ENCODE measurements at places on chromosomes 4 and X.

GRCh38 chr4:87650938-87651337, 858 bp downstream of the DMP1 start:
- no peaks in the 10 kb centered on the region for H3K27me3 ChIP-seq
- H3K4me3 ChIP-seq, result no peak overlapping the region
- DNase-seq, result no peak
- H3K4me1 ChIP-seq, result no peaks in the 10 kb centered on the region
- H3K27ac ChIP-seq, result no peak overlapping the region
- H3K36me3 ChIP-seq, result no peaks in the 10 kb centered on the region

DNA sequence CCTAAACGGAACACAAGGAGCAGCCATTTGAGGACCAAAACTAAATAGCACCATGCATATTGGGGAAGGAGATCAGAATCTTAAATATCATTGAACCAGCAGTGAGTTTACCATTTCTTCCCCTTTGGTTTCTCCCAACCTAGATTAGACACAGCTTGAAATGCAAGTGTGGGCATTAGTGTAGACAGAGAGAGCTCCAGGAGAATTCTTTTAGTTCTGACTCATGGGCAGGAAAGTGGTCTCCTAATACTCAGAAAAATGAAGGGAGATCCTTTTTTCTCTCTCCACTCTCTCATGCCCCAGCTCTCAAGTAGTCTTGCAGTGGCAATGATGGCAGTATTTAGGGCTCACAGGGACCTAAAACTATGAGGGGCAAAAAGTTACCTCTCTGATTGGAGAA, 567.9 kb downstream of the INPP4B start:
- H3K27me3 ChIP-seq, result no peaks in the 10 kb centered on the region
- H3K4me3 ChIP-seq, result no peak overlapping the region

DNA sequence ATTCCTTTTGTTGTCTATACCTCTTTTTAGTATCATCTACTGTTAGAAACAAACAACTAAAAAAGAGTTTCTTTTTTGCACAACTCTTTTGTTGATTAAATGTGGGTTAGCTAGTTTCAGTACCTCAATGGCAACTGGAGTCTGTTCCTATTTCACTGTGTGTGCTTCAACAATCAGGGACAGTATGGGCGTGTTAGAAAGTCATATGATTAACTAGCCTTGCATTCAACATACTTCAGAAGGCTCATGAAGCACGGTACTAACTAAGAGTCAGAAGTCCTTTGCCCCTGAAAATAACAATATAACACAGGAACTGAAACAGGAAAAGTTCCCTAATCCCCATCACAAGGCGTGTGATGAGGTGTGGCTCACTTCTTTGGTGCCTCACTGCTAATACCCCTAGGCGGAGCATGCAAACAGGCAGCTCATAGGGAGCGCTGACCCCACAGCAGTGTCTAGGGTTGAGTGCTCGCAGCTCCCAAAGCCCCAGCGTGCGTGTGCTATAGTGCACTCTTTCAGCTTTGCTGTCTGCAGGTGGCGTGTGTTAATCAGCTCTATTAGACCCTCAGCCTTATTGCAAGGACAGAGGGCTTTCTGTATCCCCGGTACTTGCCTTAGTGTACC, 203.1 kb upstream of the NDST3 start:
- DNase-seq, result no peak
- H3K4me3 ChIP-seq, result no peak overlapping the region
- H3K36me3 ChIP-seq, result no peaks in the 10 kb centered on the region
- H3K4me1 ChIP-seq, result no peaks in the 10 kb centered on the region
- H3K27me3 ChIP-seq, result no peaks in the 10 kb centered on the region

DNA sequence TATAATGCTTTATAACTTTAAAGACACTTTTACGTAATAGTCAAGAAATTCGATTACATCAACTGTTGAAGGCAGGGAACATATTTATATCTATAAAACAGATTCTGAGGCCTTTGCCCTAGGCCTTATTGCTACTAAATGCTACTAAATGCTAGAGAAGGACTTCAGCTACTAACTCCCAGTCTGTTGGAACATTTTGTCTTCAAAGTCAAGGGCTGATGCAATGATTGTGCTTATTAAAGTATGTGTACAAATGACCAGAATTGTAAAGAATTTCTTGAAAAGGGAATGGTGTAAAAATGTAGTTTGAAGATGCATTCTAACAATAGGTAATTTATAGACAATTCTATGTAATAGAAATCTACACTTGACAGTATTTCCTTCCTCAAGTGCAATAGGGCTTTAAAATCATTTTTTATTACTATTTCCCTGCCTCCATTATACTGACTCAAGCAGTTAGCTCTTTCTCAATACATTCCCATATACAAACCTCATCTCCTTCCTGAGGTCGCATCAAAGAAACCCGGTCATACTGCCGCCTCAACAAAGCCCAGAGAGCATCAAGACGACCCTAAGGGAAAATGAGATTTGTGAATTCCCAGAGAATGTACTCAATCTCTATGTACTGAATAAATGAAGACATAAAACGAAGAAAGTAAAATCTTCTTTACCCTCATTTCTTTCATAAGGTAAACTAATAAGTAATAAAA, 95.7 kb downstream of the ANTXR2 start:
- peaks cover 32% of the 10 kb centered on the region for H3K36me3 ChIP-seq
- no peak overlapping the region for H3K27ac ChIP-seq
- no peak overlapping the region for H3K4me3 ChIP-seq
- no peaks in the 10 kb centered on the region for H3K4me1 ChIP-seq
- no peaks in the 10 kb centered on the region for H3K27me3 ChIP-seq

DNA sequence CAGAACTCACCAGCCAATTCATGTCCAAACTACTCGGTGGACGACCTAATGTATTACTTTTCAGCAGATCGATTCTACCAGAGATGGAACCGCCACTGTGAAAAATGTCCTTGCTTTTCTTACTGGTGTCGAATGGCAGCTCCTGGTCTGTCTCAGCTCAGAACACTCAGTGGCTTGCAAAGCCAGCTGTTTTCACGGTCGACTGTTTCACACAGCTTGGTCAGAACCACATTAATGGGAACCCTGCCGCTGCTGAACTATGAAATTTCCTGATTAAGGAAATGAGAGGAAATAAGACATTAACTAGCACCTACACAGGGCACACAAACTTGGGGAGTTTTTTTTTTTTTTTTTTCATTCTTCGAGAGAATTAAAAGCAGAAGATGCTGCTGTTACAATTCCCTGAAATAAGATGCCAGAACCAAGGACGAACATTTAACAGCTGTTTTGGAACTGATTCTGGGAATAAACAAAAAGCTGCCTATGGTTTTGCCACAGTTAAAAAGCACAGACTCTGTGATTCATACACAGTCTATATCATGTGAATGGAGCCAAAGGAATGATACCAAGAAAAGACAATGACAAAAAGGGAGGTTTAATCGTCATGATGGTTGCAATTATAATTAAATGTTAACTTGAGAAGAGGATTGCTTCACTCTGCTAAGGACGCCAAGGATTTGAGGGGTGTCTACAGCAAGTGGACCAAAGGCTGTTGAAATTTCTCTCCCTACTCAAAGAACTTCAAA, 31.3 kb downstream of the SUPT20HL2 start:
- no peak for DNase-seq
- H3K27ac ChIP-seq, result no peak overlapping the region
- H3K4me3 ChIP-seq, result no peak overlapping the region
- H3K36me3 ChIP-seq, result no peaks in the 10 kb centered on the region
- H3K4me1 ChIP-seq, result no peaks in the 10 kb centered on the region

DNA sequence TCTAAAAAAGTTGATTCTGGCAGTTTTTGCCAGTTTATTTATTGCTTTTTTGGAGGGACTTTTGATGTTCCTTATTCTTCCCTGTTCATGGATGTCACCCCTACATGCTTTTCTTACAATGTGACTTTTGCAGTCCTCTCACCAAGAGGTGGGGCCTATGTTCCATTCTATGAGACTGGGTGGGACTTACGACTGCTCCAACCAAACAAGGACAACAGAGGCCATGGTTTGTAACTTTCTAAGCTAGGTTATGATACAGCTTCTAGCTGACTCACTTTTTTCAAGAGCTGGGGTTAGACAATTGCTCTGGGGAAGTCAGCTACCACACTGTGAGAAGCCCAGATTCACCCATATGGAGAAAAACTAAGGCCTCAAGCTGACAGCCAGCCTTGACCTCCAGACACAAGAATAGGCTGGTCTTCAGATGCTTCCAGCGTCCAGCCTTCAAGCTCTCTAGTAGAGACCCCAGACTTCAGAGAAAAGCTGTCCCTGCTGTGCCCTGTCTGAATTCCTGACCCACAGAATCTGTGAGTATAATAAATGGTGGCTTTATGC, 39.5 kb downstream of the ENOPH1 start:
- no peak for DNase-seq
- peaks cover 5% of the 10 kb centered on the region for H3K36me3 ChIP-seq
- no peaks in the 10 kb centered on the region for H3K4me1 ChIP-seq
- H3K4me3 ChIP-seq, result no peak overlapping the region
- H3K27ac ChIP-seq, result no peak overlapping the region

DNA sequence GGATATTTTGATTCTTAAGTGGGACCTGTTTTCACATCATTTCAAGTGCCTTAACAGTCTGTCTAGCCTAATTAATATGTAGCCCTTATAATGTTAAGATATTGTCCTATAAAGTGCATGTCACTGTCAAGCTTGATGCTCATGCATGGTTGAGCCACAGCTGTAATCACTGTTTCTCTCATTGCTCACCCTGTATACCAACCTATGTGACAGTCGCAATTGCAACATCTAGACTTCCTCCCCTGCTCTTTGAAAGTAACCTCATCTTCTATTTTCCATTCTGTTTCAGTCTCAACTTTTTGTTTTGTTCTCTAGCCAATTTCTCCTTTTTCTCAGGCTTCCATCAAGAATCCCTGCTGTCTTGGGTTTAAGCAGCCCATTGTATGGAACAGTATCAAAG, 24.4 kb upstream of the MSL3 start:
- no peaks in the 10 kb centered on the region for H3K27me3 ChIP-seq
- no peaks in the 10 kb centered on the region for H3K36me3 ChIP-seq
- no peak overlapping the region for H3K27ac ChIP-seq

DNA sequence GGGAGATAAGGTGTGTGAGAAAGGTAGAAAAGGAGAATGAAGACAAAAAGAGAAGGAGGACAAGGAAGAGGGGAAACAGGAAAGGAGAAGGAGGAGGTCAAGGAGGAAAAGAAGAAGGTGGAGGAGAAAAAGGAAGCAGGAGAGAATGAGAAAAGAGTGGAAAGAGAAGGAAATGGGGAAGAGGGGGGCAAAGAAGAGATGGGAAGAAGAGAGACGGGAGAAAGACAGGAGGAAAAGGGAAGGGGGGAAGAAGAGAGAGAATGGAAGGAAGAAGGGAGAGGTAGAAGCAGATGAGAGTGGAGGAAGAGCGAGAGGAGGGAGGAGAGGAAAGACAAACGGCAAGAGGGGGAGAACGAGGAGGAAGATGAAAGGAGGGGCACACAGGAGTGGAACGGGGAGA, 4.1 kb downstream of the GATA1 start:
- DNase-seq, result no peak
- no peak overlapping the region for H3K27ac ChIP-seq
- no peak overlapping the region for H3K4me3 ChIP-seq
- no peaks in the 10 kb centered on the region for H3K36me3 ChIP-seq
- H3K27me3 ChIP-seq, result no peaks in the 10 kb centered on the region

DNA sequence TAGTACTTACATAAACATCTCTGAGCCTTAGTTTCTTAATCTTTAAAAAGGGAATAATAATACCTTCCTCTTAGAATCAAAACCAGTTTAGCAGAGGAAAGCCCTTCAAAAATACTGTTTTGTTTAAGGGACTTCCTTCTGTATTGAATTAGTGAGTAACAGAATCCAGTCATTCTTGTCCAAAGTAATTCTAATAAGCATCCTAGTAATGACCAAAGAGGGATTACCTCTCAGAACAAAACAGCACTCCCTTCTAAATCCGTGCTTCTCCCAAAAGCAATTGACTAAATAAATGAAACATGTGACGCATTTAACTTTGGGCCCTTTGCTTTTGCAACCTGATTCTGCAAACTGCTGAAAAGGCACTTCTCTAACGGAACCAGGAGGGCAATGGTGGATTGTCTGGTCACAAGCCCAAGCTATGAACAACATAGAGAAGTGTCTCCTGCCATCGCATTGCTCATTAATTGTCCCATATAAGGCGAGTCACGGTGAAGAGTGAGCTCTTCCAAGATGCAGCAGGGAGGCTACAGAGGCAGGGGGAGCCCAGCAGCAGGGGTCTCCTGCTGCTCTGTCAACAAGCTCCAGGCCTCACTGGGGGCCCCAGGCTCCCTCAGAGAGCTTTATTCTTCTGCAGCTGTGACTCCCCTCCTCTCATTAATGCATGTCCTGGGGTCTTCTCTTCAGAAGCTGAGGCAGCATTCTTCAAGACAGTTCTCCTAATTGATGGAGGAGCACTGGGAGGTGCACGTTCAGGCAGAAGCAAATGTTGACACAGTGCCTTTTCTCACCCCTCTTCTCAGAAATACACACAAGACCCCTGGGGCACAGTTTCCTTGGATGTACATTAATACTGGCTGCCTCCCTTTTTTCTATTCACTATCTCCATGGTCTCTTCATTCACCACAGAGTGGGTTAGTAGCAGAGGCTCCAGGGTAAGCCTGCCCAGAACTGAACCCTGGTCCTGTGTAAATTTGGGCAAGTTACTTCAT, 419.6 kb upstream of the RASGEF1B start:
- no peak overlapping the region for H3K4me3 ChIP-seq
- H3K27me3 ChIP-seq, result peaks cover 7% of the 10 kb centered on the region
- DNase-seq, result no peak
- no peaks in the 10 kb centered on the region for H3K4me1 ChIP-seq

DNA sequence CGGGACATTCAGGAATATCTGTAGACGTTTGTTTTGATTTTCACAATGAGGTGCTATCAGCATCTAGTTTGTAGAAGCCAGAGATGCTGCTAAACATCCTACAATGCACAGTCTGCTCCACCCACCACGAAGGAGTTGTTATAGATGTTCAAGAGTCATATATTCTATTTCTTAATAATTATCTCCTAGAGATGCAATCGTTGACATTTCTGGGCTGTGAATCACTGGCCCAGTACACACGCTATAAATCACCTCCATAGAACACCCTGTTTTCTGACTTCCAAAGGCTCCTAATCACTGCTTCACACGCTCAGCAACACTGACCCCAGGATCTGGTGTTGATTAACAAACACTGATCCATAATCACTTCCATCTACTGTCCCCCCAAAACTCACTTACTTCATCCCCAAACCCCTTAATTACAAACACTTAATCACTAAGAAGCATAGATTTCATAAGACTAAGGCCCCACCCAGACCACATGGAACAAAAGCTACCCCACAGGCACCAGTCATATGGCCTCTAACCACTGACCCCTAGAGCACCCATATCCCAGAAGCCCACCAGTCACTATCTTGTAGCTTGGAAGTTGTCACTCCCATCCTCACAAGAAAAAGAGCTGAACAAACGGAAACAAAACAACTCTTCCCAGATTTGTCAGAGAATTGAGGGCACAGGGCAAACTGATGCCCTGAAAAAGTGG, 31.7 kb upstream of the ZNF41 start:
- H3K4me3 ChIP-seq, result no peak overlapping the region
- no peaks in the 10 kb centered on the region for H3K27me3 ChIP-seq
- no peak for DNase-seq

All from effector memory CD4-positive, alpha-beta T cell (primary cell).